ENCODE measurements at places on chromosomes 1 and 21.

- no peak for DNase-seq
Observed at GRCh38 chr21:41970106-41970391, 16.2 kb upstream of the C2CD2 start.

DNA sequence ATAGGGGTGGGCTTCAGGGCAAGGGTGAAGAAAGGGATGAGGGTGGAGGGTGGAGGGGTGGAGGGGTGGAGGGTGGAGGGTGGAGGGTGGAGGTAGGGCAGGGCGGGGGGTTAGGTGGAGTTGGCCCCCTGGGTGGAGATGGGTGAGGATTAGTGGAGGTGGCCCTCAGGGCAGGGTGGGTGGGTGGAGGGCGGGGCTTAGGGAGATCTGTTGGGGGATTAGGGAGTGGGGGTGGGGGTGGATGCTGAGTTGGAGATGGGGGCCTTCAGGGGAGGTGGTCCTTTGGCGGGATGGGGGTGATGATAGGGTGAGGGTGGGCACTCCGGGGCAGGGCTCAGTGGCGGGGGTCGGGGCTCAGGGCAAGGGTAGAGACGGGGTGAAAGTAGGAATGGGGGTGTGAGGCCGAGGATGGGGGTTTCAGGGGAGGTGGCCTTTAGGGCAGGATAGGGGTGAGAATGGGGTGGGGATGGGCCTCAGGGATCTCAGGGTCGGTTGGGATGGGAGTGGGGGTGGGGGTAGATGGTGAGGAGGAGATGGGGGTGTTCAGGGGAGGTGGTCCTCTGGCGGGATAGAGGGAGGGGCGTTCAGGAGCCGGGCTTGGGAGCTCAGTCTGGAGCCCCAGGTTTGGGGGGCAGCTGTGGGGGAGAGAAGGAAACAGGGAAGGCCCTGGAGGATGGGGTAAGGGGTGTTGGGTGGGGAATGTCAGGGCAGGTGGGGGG lies 800 bp upstream of the DNMT3L start:
- DNase-seq, result no peak

GRCh38 chr1:77044133-77044849 lies 174.9 kb downstream of the PIGK start:
- DNase-seq, result no peak

DNA sequence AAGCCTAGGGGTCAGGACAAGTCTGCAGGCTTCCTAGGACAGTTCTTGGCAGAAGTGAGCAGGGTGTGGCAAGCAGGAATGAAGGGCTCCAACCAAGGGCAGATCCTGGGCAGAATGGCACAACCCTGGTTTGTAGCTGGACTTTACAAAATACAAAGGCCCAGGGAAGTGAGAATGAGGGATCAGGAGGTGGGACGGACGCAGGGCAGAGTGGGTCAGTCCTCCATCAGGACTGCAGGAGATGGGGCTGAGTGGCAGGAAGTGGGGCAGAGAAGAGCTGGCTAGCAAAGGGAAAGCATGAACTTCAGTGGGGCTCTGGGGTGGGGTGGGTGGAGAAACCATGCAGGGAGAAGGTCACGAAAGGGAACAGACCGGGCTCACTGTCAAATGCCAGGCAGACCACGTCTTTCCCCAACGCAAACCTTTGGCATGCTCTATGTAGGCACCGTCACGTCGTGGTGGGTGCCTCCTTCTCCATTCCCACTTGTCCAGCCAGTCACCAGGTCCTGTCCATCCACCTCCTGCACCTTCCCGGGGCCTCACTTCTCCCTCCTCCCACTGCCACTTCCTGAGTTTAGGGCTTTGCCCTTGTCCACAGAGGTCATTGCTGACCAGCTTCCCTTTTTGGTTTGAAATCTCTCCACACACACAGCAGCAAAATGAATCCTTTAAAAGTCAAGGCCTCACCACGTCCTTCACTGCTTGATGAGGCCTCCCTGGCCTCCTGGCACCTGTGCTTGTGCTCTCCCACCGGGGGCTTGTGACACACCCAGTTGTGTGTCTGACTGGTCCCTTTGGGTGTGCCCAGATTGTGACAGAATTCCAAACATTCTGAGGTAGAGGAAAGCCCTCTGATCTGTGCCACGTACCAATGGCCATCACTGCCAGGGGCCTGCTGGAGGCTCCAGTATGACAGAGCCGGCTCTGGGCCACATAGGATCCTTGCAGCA lies 8.7 kb upstream of the CLDN19 start:
- no peak for DNase-seq
